ENCODE measurements at places on chromosomes 16 and 17.

DNA sequence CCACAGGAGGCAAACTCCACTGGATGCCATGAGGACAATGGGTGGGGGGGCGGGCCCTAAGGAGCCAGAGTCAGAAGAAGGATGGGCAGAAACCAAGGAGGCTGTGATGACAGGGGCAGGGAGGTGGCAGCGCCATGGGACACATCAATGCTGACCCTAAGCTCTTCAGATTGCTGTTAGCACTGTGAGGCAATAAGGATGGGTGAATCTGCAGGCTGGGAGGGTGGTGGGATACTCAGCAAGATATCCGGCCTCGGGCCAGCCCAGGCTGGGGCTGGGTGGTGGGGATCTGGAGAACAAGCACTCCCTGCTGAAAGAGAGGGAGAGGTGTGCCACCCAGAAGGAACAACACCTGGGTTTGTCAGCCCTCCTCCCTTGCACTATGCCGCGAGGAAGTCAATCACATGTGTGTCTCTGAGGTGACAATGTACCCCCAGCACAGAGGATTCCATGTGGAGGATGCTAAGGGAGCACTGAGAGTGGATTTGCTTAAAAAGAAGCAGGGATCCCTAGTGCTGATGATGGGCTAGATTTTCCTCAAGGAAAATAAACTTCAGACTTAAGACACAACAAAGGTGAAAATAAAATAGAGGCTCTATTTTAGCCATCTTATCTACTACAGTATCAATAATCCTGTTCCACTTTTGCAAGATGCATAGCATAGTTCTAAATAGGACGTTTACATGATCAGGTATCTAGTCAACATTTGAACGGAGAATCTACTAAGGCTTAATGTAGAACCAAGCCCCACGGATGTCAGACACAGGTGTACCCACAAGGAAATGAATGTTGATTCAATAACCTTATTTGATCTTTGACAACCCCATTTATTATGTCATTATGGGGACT is 22.6 kb downstream of the SMPD3 start:
- no peak for DNase-seq

DNA sequence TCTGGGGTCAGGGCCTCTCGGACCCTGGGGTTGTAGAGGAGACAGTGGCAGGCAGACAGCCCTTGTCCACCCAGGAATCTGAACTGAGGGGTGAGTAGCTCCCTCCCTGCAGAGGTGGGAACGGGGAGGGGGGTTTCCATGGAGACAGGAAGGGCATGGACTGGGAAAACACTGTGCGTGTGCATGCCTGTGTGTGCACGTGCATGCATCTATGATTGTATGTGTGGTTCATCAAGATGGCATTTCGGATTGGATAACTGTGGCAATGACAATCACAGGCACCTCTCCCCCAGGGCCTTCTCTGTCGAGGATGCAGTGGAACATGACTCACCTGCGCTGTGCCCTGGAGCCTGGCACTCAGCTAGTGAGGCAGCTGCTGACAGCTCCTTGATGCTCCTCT is 6.1 kb upstream of the CD300C start:
- no peak for DNase-seq

GRCh38 chr17:3678821-3679530 is 10.4 kb downstream of the EMC6 start:
- no peak for DNase-seq

- DNase-seq: no peak
These were observed 11.1 kb downstream of the GRB2 start for GRCh38 chr17:75394332-75394918.

GRCh38 chr16:85571563-85571812 is 41.6 kb upstream of the GSE1 start:
- no peak for DNase-seq
